ENCODE measurements at places on chromosomes 5 and 9.
A peak's percentile ranks its signal among the peaks of the same experiment; 100 is the strongest.

GRCh38 chr9:105219291-105219805 is 25.1 kb upstream of the SLC44A1 start:
- DNase-seq, result no peak

GRCh38 chr5:60297658-60298057 is 402.3 kb downstream of the DEPDC1B start:
- DNase-seq, result no peak

GRCh38 chr5:127441799-127442484 is 75.5 kb upstream of the PRRC1 start:
- no peak for DNase-seq

DNA sequence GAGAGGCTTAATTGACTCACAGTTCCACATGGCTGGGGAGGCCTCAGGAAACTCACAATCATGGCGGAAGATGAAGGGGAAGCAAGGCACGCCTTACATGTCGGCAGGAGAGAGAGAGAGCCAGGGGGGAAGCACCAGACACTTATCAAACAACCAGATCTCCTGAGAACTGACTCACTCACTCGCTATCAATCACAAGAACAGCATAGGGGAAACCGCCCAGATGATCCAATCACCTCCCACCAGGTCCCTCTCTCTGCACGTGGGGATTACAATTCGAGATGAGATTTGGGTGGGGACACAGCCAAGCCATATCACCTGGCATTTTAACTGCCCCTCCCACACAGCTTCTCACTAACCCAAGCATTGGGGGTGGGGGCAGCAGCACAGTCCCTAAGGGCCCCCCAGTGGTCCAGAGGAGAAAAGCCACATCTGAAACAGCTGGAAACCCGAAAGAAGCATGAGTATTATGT is 76.1 kb upstream of the ASS1 start:
- no peak for DNase-seq

- DNase-seq, result no peak
These were observed 61.4 kb upstream of the GLRX start for GRCh38 chr5:95884017-95884325.

- peak; percentile 26 for DNase-seq
These were observed 3.1 kb downstream of the EGFL7 start for GRCh38 chr9:136665704-136666371.

- no peak for DNase-seq
These were observed 4.2 kb downstream of the NINJ1 start for GRCh38 chr9:93129691-93130500.

- no peak for DNase-seq
These were observed 576.1 kb downstream of the TLE4 start for GRCh38 chr9:80147866-80148265.

- no peak for DNase-seq
These were observed 295.6 kb downstream of the ADGRV1 start for GRCh38 chr5:90854169-90854568.

DNA sequence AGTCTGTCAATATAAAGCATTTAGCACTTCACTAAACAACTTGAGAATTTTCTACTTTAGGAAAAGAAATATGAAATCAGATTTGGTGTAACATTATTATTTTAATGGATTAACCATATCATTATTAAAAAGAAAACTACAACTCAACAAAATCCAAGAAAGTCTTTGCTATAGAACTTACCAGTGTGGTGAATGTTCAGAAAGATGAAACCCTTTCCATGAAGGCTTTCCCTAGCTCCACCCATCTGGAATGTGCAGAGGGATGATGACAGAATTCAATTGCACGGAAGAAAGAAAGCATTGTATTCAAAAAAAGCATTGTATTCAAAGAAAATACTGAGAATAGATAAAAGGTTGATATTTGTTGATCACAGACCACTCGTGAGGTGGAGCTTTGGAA is 328.6 kb upstream of the NUDT12 start:
- no peak for DNase-seq

- DNase-seq, result no peak
These were observed 113.5 kb downstream of the MPDZ start for GRCh38 chr9:13165956-13166355.

GRCh38 chr5:159725475-159725874 is 190.8 kb upstream of the ADRA1B start:
- DNase-seq, result no peak

DNA sequence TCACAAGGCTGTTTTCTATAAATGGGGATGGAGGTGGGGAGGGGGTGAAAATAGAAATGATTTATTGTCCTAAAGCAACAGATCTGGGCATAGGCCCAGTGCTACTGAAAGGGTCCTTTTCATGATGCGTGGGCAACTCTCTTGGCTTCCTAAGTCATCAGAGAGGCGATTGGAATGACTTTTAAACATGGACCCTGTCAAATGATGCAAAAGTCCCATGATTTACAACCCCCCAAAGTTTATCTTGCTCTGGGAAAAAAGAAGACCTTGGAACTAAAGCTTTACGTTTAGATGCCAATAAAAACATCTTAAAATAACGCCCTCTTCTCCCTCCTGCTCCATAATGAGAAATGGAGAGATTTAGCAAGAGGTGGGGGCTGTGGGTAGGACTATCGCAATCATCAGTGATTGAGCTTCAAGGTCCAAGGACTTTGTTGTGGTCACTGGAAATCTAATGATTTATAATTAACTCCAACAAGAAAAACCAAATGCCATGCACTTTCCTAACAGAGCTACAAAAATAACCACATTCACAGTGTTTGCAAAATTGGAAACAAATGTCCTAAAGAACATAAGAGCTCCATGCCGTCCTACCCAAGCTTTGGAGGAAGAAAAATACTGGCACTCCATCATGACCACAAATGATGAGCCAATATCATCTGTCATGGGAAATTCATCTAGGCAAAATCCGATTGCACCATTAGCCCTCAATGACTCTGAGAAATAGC is 167.5 kb upstream of the CLINT1 start:
- DNase-seq, result no peak

DNA sequence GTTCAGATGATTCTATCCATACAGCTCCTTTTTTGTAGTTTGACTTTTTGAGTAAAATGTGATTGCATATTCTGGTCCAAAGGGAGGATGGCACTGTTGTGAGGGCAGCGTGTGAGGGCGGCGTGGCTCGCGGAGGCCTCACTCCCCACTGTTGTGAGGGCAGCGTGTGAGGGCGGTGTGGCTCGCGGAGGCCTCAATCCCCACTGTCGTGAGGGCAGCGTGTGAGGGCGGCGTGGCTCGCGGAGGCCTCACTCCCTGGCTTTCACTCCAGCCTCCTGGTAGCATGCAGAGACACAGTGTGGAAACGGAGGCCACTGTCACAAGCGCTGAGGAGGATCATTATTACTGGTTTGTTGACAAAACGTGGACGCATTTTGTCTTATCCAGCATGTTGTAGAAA is 79.0 kb downstream of the EHMT1 start:
- DNase-seq, result no peak

- DNase-seq, result no peak
These were observed 214.3 kb downstream of the ARRDC3 start for GRCh38 chr5:91168859-91169258.

- no peak for DNase-seq
These were observed 141.6 kb upstream of the IL12B start for GRCh38 chr5:159471904-159472303.

DNA sequence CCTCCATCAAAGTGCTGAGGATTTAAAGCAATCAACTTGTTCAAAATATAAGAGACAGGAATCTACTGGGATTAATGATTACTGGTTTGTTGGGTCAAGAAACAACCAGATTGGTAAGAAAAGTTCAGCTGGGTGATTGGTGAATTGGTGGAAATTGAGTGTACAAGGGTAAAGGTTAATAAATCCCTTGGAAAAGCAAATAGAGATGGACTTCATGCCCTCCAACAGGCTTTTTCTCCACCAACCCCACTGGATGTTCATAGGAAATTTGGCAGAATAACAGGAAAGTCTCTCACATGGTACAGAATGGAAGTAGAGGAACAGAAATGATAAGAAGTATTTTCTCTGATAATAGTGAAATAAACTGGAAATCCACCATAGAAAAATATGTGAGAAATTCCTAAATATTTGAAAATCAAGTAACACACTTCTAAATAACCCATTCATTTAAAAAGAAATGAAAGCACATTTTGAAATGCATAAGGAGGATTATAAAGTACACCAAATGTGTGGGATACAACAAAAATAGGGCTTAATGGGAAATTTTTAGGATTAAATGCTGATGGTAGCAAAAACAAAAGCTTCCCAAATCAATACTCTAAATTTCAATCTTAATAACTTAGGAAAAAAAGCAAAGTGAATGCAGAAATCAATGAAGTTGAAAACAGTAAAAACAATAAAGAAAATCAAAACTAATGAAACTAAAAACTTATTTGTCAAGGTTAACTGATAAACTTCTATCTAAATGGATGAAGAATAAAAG is 426.2 kb downstream of the HTR1A start:
- DNase-seq, result no peak
